ENCODE measurements at places on chromosomes 16 and 17.
A peak's percentile ranks its signal among the peaks of the same experiment; 100 is the strongest.

DNA sequence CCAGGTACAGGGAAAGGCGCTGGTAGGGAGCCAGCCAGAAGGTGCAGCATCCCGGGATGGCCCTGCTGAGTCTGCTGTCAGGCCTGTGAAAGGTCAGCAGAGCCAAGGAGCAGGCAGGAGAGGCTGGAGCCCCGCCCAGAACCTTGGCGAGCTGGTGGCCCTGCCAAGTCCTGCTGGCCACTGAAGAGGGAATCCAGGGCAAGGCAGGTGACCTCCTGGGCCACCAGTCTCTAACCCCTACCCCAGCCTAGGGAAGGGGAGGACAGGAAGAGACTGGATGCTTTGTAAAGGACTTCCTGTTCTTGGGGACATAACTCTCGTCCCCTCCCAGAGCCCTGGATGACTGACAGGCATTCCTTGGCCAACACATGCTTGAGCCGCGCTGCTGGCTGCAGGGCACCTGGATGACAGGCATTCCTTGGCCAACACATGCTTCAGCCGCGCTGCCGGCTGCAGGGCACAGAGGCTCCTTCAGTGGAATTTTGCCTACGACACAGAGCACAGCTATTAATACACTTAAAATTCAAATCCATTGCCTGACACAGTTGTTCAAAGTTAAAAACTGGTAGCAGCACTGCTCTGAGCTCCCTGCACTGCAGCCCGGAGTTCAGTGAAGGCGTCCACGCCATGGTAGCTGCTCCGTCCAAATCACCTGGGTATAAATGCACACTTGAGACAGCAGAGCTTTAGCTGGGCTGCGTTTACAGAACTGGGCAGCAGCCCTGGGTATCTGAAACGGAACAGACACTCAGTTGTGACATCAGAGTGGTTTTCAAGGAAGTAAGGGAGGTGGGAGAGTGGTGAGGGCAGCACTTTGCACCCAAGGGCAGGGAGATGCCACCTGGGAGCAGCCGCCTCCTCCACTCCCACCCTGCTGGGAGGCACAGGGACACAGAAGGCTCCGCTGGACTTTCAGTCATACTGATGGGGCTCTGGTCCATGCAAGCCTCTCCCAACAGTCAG lies 2.0 kb upstream of the BRICD5 start:
- DNase-seq: no peak

GRCh38 chr16:88697831-88698615 lies 8.2 kb downstream of the RNF166 start:
- no peak for DNase-seq

DNA sequence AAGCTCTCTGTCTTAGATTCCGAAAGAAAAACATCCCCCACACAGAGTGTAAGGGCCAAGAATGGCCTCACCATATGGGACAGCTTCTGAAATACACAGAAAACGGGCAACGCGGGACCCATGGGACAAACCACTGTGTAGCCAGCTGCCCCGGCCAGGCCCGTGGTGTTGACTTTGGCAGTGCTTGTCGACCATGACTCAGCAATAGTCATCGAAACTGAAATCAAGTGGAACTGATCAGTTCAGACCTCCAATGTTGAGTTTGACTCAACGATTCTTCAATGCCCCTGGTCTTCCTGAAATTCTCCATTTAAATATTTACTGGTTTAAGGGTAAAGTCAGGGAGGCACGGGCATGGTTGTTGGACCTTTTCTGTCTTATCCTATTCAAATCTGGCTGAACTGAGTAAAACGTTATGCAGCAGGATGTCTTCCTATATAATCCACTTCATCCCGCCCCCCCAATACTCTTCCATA lies 27.5 kb downstream of the ZFHX3 start:
- no peak for DNase-seq

DNA sequence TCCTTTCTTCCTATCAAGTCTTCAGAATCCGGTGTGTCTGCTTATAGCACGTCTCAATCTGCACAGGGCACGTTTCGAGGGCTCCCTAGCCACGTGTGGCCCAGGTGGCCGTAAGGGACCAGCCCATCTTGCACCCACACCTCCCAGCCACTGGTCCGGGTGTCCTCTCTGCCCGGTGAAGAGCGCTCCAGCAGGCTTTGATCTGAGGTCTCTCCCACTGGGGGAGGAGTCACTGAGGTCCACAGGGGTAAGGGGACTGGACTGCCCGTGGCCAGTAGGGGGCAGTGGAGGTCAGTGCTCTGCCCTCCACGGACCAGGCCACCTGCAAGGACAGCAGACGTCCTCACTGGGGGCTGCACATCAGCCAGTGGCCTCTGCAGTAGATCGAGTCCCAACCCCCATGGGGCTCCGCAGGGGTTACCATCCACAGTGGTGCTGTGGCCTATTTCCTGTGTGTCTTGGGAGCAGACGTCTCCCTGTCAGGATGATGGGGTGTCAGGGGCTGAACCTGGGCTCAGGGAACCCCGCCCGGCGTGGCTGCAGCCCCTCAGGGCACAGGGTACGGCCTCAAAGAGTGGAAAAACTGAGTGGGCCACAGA lies 204.1 kb upstream of the CIBAR2 start:
- DNase-seq: no peak

- peak; percentile 90 for DNase-seq
These were observed 29.4 kb downstream of the HMOX2 start for GRCh38 chr16:4505356-4506147.

- no peak for DNase-seq
These were observed 19.5 kb downstream of the PCTP start for GRCh38 chr17:55770196-55770870.

GRCh38 chr17:29256735-29257466 lies 10.2 kb downstream of the CRYBA1 start:
- no peak for DNase-seq

GRCh38 chr17:49260817-49261291 lies 30.3 kb upstream of the PHOSPHO1 start:
- DNase-seq: no peak

DNA sequence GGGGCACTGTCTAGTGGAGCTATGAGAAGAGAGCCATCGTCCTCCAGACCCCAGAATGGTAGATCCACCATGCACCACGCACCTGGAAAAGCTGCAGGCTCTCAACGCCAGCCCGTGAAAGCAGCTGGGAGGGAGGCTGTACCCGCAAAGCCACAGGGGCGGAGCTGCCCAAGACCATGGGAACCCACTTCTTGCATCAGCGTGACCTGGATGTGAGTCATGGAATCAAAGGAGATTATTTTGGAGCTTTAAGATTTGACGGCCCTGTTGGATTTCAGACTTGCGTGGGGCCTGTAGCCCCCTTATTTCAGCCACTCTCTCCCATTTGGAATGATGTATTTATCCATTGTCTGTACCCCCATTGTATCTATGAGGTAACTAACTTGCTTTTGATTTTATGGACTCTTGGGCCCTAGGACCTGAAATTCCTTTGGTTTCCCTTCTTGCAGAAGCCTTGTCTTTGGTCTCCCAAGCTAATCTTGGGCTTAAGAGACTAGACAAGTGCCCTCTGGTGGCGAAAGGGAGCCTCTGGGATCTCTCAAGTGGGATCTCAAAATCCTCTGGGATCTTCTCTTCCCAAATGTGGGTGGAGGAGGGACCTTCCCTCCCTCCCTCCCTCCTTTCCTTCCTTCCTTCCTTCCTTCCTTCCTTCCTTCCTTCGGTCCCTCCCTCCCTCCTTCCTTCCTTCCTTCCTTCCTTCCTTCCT lies 58.2 kb upstream of the HAPSTR1 start:
- no peak for DNase-seq

GRCh38 chr17:70184770-70185169 lies 15.4 kb downstream of the KCNJ2 start:
- no peak for DNase-seq

DNA sequence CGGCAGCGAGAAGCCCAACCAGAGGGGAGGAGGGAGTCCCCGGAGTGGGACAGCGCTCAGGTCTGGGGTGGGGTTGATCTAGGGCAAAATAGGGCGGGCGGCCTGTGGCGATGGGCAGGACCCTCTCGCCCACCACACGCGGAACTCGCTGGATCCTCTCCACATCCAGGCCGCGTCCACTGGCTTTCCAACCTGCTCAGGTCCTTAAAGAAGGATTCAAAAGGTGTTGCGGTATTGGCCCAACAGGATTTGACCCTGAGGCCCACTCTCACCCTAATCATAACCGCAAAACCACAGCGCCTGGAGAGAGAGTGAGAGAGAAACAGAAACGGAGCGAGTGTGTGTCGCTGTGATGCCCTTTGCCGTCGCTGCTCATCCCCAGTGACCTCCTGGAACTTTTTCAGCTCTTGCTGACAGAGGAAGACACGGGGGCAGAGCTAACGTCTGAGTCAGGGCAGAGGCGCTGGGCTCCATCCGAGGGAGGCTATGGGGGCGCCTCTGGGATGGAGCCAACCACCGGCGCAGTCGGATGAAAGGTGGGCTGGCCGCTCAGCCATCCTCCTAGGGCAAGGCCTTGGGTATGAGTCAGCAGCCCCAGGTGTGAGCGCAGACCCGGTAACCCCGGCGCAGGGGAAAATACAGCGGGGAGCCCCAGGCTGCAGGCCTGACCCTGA lies 16.7 kb upstream of the OR1F1 start:
- DNase-seq: peak; percentile 46

- DNase-seq: no peak
These were observed 145.2 kb downstream of the KCNJ2 start for GRCh38 chr17:70314506-70314905.

- DNase-seq: no peak
These were observed 8.8 kb downstream of the GLIS2 start for GRCh38 chr16:4324492-4325252.

- no peak for DNase-seq
These were observed 15.2 kb downstream of the AOC3 start for GRCh38 chr17:42866216-42866615.

DNA sequence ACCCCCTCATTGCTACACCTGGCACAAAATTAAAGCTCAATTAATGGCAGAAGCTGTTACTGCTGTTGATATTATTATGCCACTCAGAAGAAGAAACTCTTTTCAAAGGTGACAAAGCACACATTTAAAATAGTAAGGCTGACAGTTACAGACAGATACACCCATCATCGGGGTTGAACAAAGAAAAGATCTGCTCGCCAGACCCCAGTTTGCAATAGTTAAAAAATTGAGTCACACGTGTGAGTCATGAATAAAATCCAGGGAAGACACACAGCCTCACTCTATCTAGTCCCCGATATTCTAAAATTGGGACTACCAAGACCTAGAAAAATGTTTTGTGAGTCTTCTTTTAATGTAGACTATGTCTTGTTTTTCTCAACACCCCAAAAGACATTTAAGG lies 330.0 kb upstream of the SOX9 start:
- DNase-seq: no peak

- DNase-seq: no peak
These were observed 2.0 kb downstream of the RARA start for GRCh38 chr17:40310882-40311391.

DNA sequence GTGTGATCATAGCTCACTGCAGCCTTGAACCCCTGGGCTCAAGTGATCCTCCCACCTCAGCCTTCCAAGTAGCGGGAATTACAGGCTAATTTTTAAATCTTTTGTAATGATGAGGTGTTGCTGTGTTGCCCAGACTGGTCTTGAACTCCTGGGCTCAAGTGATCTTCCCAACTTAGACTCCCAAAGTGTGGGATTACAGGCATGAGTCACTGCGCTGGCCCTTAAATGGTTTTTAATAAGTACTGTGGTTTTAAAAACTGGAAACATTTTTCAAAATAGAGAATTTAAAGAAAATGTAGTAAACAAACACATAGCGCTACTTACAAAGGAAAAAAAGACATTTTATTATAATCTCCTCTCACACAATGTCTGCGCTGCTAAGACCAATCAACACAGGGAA lies 32.2 kb downstream of the MARCHF10 start:
- DNase-seq: no peak

- peak; percentile 70 for DNase-seq
These were observed 174.3 kb upstream of the TNRC6C start for GRCh38 chr17:77783991-77784820.

- DNase-seq: no peak
These were observed 38.9 kb downstream of the UBE2G1 start for GRCh38 chr17:4327606-4328005.

- no peak for DNase-seq
These were observed 111.5 kb downstream of the ZFHX3 start for GRCh38 chr16:72936408-72936807.

GRCh38 chr17:50239937-50240336 lies 34.3 kb upstream of the TMEM92 start:
- no peak for DNase-seq

DNA sequence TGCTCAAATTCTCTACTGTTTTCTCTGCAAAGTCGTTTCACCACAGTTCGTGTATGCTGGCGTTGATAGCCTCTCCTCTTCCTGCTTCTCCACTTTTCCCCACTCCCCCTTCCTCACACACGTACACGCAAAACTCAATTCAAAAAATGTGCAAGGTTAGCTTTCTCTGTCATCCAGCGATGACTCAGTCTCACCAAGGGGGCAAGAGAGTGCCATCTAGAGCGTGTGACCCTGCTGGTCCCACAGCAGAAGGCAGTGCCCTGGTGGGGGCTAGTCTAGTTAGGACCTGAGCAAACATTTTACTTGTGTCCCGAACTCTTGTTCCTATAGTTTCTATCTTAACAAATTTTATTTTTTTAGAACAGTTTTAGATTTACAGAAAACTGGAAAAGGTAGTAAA lies 121.2 kb upstream of the CHMP6 start:
- DNase-seq: peak; percentile 41

- DNase-seq: no peak
These were observed 230.1 kb upstream of the TNRC6C start for GRCh38 chr17:77728474-77728795.

GRCh38 chr16:19659554-19659953 lies 58.5 kb downstream of the KNOP1 start:
- no peak for DNase-seq

DNA sequence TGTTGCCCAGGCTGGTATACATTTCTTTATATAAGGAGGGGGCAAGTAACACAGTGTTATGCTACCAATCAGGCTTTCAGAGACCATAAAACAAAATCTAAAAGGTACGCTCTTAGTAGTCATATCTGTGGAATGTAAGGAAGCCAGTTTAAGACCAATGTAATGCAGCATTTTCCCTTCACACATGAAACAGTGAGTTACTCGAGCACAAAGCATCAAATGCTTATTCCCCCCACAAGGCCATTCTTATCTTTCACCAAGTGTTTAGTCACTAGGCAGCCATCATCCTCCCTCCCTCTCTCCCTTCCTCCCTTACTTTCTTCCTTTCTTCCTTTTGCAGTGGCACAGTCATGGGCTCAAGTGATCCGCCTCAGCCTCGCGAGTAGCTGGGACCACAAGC lies 12.8 kb downstream of the HMOX2 start:
- no peak for DNase-seq

- no peak for DNase-seq
These were observed at the start of gene FN3K for GRCh38 chr17:82734987-82735866. Gene FN3K (plus strand): TSS chr17:82735615. CDS start chr17:82735637, 22 bp downstream.

Data from CD8-positive, alpha-beta memory T cell (primary cell).